ENCODE measurements at places on chromosomes 13 and 19.
A peak's percentile ranks its signal among the peaks of the same experiment; 100 is the strongest.

GRCh38 chr13:59464926-59465325 is 698.8 kb downstream of the DIAPH3 start:
- no peak for DNase-seq

GRCh38 chr13:30679483-30680330 is 55.6 kb upstream of the ALOX5AP start:
- DNase-seq, result no peak

DNA sequence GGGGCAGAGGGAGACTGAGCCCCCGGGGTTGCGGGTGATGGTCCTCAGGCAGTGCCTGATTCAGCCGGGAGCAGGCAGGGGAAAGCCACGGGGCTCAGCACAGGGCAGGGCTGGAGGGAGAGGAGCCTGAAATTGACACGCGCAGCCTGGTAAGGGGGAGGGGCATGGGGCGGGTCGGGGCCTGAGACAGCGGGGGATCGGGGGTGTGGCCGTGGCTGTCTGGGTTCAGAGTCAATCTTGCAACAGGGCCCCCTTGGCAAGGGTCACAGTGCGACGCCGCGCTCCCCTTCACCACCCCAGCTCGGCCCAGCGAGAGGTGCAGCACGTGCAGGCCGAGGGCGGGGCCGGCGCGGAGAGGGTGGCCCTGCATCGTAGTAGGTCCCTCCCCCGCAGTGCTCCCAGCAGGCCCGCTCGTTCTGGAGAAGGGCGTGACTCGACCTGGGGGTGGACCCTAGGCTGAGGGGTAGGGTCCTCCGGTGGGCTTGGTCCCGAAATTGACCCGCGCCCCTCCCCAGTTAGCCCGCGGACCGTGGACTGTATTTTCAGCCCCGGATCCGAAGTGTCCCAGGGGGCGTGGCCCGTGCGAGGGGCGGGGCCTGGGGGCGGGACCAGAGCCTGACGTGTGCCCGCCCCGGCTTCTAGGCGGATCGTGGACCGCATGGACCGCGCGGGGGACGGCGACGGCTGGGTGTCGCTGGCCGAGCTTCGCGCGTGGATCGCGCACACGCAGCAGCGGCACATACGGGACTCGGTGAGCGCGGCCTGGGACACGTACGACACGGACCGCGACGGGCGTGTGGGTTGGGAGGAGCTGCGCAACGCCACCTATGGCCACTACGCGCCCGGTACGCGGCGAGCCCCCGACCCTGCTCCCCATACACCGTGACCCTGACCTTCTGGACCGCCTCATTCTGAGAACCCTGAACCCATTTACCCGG is 6.0 kb downstream of the RCN3 start:
- peak; percentile 60 for DNase-seq

- DNase-seq, result no peak
Observed at GRCh38 chr13:75255147-75255546, 226.8 kb downstream of the TBC1D4 start.

- no peak for DNase-seq
Observed at GRCh38 chr13:46850214-46850613, 46.6 kb downstream of the HTR2A start.
